Pericardium fibroblast (primary cell): ENCODE measurements at places on chromosomes 13 and 19. TPM values are rescaled to one million over a fixed set of nuclear protein-coding genes. Genes with fewer than 3 reads are reported as not detected.

The ZNF470 gene
- 2.1 and 3.4 TPM in 2 replicates for total RNA-seq

The PTH2 gene
- not detected in 2 replicates for total RNA-seq

The ISYNA1 gene
- total RNA-seq, result 27.2 and 49.5 TPM in 2 replicates

The KCTD12 gene
- total RNA-seq, result 11.4 and 56.5 TPM in 2 replicates

The LIN7B gene
- total RNA-seq, result 9.8 and 12.3 TPM in 2 replicates

The NFKBIB gene
- 12.3 and 14.4 TPM in 2 replicates for total RNA-seq

The BEST2 gene
- under 0.01 TPM in 1 of 2 replicates, not detected in the other for total RNA-seq

The PSG7 gene
- total RNA-seq, result not detected in 2 replicates

The INTS6 gene
- 16.9 and 18.5 TPM in 2 replicates for total RNA-seq

The CALR3 gene
- not detected in 2 replicates for total RNA-seq
